AG08395 (cell line): ENCODE measurements at places on chromosomes 2 and 18.

- DNase-seq: no peak
Measured at GRCh38 chr18:61898640-61899101, 5.9 kb upstream of the RNF152 start.

DNA sequence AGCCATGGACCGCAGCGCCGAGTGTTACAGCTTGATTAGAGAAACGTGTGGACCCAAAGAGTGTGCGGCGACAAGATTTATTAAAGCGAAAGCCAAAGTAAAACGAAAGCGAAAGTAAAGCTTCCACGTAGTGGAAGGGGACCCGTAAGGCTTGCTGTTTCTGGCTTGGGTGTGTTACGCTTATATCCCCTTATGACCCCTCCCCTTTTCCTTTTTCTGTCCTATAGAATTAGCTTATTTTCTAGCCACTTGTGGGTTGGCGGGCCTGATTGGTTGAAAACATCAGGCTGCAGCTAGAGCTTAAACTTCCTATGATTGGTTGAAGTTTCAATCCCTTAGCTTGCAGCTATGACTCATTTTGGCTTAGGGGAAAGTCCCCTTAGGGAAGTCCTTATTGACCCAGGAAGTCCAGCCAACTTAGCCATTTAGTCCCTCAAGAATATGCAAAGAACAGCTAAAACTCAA is 969.7 kb downstream of the DCDC2C start:
- DNase-seq: no peak

DNA sequence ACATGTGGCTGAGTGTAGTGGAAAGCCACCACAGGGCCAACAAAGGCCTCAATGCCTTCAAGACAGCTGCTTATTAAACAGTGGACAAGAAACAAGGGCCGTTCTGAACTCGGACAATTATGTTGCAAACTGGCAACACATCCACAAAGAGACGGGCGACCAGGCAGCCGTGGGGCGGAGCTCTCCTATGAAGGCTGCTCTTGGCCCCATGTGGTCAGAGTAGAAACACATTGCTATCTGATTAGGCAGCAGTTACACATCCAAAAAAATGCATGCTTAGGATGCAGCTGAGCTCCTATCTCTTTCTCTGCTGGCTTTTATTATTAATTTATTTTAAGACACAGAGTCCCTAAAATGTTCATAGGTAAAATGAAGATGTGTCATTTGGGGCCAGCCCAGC is 163.4 kb downstream of the TMEM163 start:
- no peak for DNase-seq

DNA sequence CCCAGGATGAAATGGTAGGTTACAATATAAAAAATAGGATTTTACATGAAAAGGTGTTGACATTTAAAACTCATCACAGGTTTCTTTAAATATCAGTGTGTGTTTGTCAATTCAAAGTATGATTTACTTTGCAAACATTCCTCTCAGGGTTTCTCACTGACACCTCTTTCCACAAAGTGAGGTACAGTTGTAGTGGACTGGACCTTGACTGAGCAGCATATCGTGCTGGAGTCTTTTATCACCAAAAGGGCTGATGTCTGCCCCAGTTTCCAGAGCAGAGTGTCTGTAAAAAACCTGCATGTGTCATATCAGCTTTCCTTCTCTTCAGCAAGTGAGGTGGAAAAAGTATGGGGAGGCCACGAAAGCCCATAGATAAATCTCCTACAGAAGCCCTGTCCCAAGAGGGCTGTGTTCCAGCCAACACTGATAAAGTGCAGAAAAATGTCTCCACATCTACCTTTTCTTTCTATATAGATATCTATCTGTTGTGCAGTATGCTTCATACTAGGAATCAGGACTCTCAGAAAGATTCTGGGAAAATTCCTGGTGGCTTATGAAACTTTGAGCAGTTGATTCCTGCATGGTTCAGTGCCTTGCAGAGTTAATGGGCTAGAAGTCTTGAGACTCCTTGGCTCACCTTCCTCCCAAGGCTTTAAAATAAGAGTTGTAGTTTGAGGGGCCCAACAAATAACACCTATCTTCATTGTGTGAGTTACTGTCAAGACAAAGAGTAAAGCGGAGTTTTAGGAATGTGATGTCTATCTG is 6.9 kb downstream of the ACYP2 start:
- no peak for DNase-seq

DNA sequence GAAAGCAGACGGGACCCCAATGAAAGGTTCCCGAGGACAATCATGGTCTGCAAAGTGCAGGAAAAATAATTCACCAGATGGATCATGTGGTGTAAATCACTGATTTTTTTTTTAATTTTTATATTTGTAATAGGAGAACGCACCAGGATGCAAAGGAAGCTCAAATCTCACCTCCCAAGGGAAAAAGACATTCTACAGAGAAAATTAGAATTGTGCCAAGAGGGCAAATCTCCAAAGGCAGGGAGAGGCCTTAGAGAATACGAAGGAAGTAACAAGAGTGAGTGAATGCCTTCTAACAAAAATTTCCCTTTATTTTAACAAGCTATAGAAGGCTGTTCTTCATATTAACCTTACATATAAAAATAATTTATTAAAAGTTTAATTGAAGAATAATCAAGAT is 90.9 kb downstream of the ANKRD44 start:
- DNase-seq: no peak

GRCh38 chr2:32716598-32716997 is 88.7 kb downstream of the TTC27 start:
- DNase-seq: no peak

GRCh38 chr2:30115141-30115980 is 31.4 kb upstream of the YPEL5 start:
- peak; percentile 84 for DNase-seq

GRCh38 chr18:73199151-73199550 is 331.4 kb upstream of the NETO1 start:
- no peak for DNase-seq

GRCh38 chr2:109185338-109185737 is 56.3 kb downstream of the SH3RF3 start:
- DNase-seq: peak; percentile 78

DNA sequence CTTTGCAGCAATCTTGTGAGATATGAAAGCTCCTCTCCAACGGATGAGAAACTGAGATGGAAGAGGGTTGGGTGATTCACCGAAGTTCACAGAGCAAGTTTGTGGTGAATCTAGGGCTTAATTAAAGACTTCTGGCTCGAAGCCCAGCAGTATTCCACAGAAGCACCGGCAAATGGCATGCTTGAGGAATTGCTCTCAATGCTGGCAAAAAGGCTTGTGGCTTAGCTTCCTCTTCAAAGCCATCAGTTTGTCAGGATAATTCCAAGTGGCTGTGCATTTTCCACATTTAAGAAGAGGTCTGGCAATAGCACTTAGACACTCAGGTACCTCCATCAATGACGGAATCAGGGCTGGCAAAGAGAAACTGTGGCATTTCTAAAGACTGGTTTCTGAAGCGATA is 98.7 kb upstream of the SLC66A3 start:
- peak; percentile 92 for DNase-seq
